A673 (cell line): ENCODE measurements at places on chromosomes 2 and 18. TPM values are rescaled to one million over a fixed set of nuclear protein-coding genes. Genes with fewer than 3 reads are reported as not detected.

The AQP12A gene
- not detected in 2 replicates for total RNA-seq

The RUFY4 gene
- total RNA-seq: 0.26 and 1.3 TPM in 2 replicates

The LOXL3 gene
- 0.88 and 1.9 TPM in 2 replicates for total RNA-seq

The UGT1A6 gene
- not detected in 2 replicates for total RNA-seq

The ACADL gene
- total RNA-seq: 0.15 TPM in 1 of 2 replicates, not detected in the other

- DNase-seq: no peak
These were observed 47.7 kb downstream of the RAB10 start for GRCh38 chr2:26081556-26081955.

- DNase-seq: peak; percentile 51
These were observed 182.0 kb upstream of the TRIB2 start for GRCh38 chr2:12534646-12535263.

DNA sequence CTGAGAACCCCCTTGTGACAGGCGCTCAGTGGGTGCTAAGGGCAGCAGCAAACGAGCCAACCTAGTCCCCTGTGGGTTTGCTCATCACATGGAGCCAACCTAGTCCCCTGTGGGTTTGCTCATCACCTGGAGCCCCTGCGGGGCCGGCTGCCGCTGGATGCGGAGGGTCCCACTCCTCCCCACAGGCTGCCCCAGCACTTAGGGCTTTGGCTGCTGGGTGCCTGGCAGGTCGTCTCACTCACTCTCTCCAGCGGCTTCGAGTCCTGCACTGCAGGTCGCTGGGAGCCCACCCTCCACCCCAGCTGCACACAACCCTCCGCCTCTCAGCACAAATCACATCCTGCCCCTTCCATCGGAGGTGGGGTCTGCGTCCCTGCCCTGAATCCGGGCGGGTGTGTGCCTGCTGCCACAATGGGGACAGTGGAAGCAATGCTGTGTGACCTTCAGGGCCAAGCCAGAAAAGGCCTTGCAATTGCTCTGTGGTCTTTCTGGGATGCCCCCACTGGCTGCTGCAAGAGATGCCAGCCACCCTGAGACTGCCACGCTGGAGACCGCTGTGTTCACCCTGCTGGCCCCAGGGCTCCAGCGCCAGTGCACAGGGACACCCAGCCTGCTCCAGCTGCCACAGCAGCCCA, 248.1 kb upstream of the SALL3 start:
- DNase-seq: no peak

DNA sequence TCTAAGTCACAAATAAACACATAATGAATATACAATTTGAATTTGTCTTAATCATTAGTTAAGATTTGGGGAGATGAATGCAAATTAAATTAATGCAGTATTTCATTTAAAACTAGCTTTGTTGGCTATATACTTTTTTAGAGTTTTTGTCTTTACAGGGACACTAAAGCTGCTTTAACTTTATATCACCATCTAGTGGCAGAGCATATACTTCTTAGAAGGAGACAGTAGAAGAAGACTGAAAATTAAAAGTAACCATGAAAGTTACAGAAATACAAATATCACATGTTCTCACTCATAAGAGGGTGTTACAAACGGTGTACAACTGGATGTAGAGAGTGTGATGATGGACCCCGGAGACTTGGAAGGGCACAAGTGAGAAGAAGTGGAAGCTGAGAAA, 268.3 kb upstream of the NETO1 start:
- DNase-seq: peak; percentile 5

DNA sequence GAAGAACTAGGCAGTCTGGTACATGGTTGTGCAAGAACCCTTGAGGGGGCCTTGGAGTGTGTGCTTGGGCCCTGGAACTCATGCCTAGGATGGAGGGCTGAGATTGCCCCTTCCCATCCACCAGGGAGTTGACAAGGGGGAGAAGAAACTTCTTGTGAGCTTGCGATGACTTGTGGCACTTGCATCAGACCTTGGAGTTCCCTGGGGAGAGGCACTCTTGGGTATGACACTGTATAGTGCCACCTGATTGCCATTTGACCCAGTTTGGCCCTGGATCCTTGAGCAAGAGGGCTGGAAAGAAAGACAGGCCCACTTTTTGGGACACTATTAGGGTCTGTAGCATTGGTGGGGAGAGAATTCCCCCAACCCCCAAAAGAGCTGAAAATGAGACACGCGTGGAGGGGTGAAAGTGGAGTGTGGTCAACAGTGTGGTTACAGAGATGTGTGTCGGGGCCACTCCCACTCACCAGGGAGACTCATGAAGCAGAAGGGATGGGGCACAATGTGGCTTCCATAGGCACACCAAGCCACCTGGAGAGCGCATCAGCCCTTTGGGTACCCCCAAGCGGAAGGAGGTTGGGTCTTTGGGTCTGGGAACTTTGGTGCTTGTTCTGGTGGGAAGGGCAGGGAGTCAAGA, 101.3 kb downstream of the MSH2 start:
- no peak for DNase-seq

DNA sequence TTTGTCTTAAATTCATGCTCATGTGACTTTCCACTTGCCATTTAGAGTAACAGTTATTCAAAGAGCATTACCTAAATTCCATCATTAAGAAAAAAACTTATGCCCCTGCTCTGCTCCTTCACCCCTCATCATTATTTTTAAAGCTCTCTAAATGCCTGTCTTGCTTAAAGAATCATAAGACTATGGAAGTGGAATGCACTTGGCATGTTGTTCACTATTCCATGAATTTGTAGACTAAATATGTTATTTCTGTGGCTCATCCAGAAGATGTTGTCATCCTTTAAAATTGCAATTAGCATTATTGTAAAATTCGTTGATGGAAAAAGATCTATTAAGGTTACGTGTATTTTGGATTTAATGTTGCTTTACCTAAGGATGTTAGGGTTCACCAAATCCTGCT, 61.8 kb downstream of the FMNL2 start:
- no peak for DNase-seq

DNA sequence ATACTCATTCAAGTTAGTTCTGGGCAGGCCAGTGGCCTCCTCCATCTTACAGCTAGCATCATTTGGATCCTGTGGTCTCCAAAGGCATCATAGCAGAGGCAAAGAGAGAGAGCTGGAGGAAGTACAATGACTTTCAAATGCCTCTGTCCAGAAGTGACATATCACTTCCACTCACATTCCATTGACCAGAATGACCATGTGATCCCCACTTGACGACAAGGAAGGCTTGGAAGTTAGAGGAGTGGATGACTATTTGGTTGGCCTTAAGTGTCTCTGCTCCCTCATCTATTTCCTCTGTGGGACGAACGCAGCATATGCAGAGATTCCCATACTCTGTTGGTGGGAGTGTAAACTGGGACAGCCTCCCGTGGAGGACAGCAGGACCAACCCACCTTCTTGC, 27.8 kb upstream of the MLPH start:
- DNase-seq: no peak

DNA sequence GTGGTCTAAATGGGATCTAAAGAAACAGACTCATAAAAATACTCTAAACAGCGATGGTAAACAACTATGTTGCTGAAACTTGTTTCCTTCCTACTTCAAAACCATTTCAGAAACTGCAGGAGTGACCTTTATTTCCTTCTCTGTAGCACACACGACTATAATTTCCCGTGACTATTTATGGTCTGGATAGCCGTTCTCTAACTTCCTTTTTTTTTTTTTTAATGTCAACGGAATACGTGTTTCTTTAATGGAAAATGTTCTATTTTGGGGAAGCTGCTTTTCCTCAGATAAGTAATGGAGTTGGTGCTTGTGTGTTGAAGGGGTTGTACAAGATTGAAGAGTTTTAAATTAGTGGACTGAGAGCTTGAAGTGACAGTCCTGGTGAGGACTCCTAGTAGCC, 224.1 kb downstream of the PHLPP1 start:
- no peak for DNase-seq
